ENCODE measurements at places on chromosomes 1 and 21. TPM values are rescaled to one million over a fixed set of nuclear protein-coding genes. Genes with fewer than 3 reads are reported as not detected.

Gene EIF2D
- total RNA-seq, result 13.3 TPM

Gene PTGER3
- 1.2 TPM for total RNA-seq

Gene SLAMF9
- not detected for total RNA-seq

Gene GNG5
- total RNA-seq, result 4.2 TPM

Gene RGSL1
- not detected for total RNA-seq

Gene AMPD1
- not detected for total RNA-seq

Gene LAPTM5
- 3.9 TPM for total RNA-seq

Gene S100A12
- 1.7 TPM for total RNA-seq

Gene NPPA
- total RNA-seq, result 2.5 TPM

Gene CAPN9
- total RNA-seq, result not detected

Gene PLA2G2F
- total RNA-seq, result not detected

Gene ZDHHC18
- 5.4 TPM for total RNA-seq

Gene VN1R5
- total RNA-seq, result not detected

Gene AJAP1
- total RNA-seq, result 21.9 TPM

Gene OR6N1
- not detected for total RNA-seq

Gene NT5C1A
- total RNA-seq, result 1.7 TPM

Gene DRAXIN
- 122 TPM for total RNA-seq

Gene LAMC1
- 30.7 TPM for total RNA-seq

Gene AXDND1
- total RNA-seq, result 0.74 TPM

Gene METTL18
- total RNA-seq, result 5.4 TPM

Gene ADAMTS5
- total RNA-seq, result 1.7 TPM

Gene FCAMR
- total RNA-seq, result not detected

Gene MARK1
- 55.8 TPM for total RNA-seq

Gene PPFIA4
- 12.3 TPM for total RNA-seq

Gene CCDC30
- 12.0 TPM for total RNA-seq

Gene SERINC2
- total RNA-seq, result 0.49 TPM

Gene SPRR3
- total RNA-seq, result not detected

Gene BRINP3
- total RNA-seq, result 38.6 TPM

Gene KDF1
- not detected for total RNA-seq

Gene SELP
- total RNA-seq, result 0.49 TPM

Gene RHCE
- total RNA-seq, result 0.25 TPM

Gene TMPRSS15
- total RNA-seq, result under 0.01 TPM

Gene ADORA3
- total RNA-seq, result 0.74 TPM

Gene C1orf141
- 0.25 TPM for total RNA-seq

Gene C8A
- total RNA-seq, result not detected

Gene LEMD1
- total RNA-seq, result 5.4 TPM

Gene AADACL4
- total RNA-seq, result not detected

Gene GPATCH2
- total RNA-seq, result 18.4 TPM

Gene CHD5
- 35.2 TPM for total RNA-seq

Gene SPRR2B
- total RNA-seq, result not detected

Gene AQP10
- not detected for total RNA-seq

Gene OR2T11
- total RNA-seq, result not detected

Gene HSPA6
- 3.4 TPM for total RNA-seq

Gene IRF6
- total RNA-seq, result 0.25 TPM

Gene URB2
- total RNA-seq, result 8.1 TPM

Gene RORC
- under 0.01 TPM for total RNA-seq

Gene ZNF683
- not detected for total RNA-seq
